ENCODE measurements at places on chromosomes 11 and 22. TPM values are rescaled to one million over a fixed set of nuclear protein-coding genes. Genes with fewer than 3 reads are reported as not detected.

- no peak for DNase-seq
Observed at GRCh38 chr11:78857688-78858087, 283.0 kb upstream of the NARS2 start.

DNA sequence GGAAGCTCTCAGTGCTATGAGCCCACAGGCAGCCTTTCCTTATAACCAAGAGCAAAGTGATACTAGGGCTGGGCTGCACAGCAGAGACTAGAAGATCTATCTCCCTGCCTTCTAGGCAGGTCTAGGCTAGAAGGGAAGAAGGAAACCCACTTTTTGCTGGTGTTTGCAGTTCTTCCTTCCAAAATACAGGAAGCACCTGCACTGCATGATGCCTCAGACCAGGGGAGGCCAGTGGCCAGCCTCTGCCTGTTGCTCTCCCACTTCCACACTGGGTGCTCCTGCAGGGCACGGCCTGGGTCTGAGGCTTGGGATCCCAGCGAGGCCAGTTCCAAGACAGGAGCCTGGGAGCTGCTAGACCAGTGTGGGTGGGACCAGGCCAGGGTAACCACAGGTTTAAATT is 6.0 kb upstream of the UCP3 start:
- no peak for DNase-seq

DNA sequence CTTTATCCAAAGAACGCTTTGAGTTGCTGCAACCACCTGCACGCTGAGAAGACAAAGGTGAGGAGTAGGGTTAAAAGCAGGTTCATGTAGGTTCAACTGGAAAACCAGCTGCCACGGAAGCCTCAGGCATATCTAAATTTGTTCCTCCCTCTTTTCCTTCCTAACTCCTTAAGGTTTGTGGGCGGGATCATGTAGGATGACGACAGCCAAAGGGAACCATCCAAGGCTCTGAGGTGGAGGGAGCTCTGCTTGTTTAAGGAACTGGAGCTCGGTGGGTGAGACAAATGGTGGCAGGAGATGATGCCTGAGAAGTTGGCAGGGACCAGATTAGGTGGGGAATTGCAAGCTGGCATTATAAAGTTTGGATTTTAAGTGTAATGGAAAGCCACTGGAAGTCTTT is 60.3 kb downstream of the SPON1 start:
- DNase-seq, result peak; percentile 19

GRCh38 chr11:43504316-43504950 is 145.7 kb downstream of the TTC17 start:
- peak; percentile 79 for DNase-seq

GRCh38 chr22:44972363-44973083 is 37.3 kb downstream of the PHF21B start:
- no peak for DNase-seq

DNA sequence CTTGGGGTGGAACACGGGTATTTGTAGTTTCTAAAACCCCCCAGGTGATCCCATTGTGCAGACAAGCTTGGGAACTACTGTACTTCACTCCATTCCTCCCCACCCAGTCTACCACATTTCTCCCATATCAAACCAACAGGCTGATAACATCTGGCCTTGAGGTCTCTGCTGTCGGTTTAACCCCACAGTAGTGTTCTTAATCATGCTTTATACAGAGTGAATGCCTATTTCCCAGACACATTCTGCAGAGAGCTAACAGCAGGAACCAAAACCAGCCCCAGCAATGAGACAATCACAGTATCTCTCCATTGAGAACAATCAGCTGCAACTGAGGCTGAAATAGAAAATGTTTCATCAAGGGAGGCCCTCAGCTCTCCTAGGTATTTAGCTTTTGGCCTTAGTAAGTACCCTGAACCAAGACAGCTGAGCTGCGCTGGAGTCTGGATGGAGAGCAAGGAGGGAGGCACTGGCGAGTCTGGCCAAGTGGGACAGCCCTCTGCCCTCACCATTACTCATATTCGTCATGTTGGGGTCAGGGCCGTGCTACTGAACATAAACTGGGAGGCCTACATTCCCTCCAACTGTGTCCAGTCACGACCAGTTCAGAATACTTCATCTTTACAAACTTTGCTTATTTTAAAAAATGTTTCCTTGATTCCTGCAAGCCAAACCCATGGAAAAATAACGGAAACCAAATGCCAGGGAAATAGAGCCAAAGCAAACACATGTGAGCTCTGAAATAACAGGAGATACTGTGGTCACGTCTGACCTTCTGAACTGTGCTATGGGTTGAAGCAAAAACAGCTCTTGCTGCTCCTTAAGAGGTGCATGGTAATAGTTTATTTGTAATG is 81.0 kb downstream of the CCDC34 start:
- DNase-seq, result no peak

GRCh38 chr11:28176351-28176750 is 68.2 kb downstream of the METTL15 start:
- DNase-seq, result no peak

GRCh38 chr22:47623763-47624148 is 861.3 kb downstream of the TBC1D22A start:
- no peak for DNase-seq

GRCh38 chr11:101407324-101407723 is 176.5 kb downstream of the TRPC6 start:
- no peak for DNase-seq

GRCh38 chr22:17481424-17481823 is 81.9 kb upstream of the SLC25A18 start:
- DNase-seq, result no peak

GRCh38 chr11:2563213-2564007 is 118.6 kb downstream of the KCNQ1 start:
- no peak for DNase-seq

GRCh38 chr11:114827736-114828135 is 149.4 kb downstream of the NXPE2 start:
- no peak for DNase-seq

DNA sequence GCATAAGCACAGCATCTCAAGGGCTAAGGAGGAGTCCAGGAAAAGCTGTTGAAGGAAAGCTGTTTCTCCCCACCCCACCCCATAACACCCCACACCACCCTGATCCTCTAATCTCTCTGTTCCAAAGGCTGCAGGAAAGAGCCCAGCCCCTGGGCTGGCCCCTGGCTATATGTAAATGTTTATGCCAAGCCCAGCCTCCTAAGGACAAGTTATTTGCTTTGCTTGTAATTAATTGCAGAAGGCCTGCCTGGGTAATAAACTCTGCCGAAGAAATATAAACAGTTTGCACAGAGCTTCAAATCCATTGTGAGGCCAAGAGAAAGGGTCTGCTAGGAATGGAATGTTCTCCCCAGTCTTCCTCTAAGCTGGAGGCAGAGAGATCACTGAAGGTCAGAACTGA is 21.2 kb downstream of the ARRB1 start:
- no peak for DNase-seq

DNA sequence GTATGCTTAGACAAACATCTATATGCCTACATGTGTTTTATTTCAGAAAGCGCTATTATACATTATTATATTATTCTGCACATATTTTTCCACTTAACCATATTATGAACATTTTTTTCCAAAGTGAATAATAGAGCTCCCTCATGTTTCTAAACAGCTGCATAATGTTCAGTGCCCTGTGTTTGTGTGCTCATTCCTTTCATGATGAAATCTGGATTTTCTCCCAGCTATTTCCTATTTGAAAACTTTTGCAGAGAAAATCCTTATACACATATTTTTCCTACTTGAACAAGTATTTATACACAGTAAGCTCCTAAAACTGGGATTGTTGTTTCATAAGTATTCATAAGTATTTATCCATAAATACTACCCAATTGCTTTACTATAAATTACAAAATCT is 18.1 kb upstream of the RFPL2 start:
- DNase-seq, result no peak

- peak; percentile 3 for DNase-seq
Observed at GRCh38 chr11:110131386-110132123, 38.4 kb downstream of the ZC3H12C start.

DNA sequence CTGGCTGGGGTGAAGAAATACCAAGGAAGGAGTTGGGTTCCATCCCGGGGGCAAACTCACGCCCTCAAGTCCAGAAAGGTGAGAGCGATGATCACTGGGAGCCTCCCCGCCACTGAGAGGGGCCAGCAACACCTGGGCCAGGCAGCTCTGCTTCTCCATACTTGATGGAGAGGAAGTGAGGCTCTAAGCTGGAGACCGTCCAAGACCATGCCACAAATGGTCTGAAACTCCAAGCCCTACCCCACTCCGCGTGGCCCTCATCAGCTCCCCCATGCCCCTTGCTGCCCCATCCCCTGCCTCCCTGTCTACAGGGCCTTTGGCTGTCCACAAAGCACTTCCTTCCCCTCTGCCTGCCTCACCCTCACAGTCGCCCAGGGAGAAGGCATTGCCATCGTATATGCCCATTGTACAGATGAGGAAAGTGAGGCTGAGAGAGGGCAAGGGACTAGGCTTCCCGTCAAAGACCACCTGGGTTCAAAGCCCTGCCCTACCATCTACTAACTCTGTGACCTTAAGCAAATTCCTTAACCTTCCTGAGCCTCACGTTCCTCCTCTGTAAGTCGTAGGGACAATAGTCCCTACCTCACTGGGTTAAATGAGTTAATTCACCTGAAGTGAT is 4.4 kb upstream of the PDGFB start:
- no peak for DNase-seq

SCUBE1 gene
- 3.2 TPM for total RNA-seq

SCN2B gene
- total RNA-seq, result 0.03 TPM

DUSP8 gene
- 3.3 TPM for total RNA-seq

MS4A8 gene
- total RNA-seq, result not detected
